Naive thymus-derived CD4-positive, alpha-beta T cell (primary cell): ENCODE measurements at places on chromosomes 3 and 15.

- peaks cover 12% of the 10 kb centered on the region for H3K4me1 ChIP-seq
- H3K4me3 ChIP-seq, result no peak overlapping the region
- DNase-seq, result no peak
- no peaks in the 10 kb centered on the region for H3K36me3 ChIP-seq
Observed at GRCh38 chr3:13543253-13543652, 5.7 kb upstream of the FBLN2 start.

DNA sequence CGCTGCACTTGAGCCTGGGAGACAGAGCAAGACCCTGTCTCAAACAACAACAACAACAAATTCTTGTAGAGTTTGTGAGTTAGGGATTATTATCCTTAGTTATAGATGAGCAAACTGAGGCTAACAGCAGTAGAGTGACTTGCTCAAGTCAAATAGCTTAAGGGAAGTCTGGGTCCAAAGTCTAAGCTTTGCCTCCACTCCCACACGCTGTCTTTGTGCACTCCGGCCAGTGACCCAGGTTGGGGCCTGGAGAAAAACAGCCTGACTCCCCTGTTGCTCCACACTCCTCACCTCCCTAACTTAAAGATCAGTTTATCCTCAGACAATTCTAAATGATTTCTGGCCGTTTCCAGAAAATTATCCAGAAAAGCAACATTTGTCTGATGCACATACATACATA lies 9.2 kb upstream of the SIN3A start:
- no peak for DNase-seq
- no peak overlapping the region for H3K27ac ChIP-seq
- no peaks in the 10 kb centered on the region for H3K27me3 ChIP-seq
- no peak overlapping the region for H3K4me3 ChIP-seq
- H3K36me3 ChIP-seq, result no peaks in the 10 kb centered on the region

DNA sequence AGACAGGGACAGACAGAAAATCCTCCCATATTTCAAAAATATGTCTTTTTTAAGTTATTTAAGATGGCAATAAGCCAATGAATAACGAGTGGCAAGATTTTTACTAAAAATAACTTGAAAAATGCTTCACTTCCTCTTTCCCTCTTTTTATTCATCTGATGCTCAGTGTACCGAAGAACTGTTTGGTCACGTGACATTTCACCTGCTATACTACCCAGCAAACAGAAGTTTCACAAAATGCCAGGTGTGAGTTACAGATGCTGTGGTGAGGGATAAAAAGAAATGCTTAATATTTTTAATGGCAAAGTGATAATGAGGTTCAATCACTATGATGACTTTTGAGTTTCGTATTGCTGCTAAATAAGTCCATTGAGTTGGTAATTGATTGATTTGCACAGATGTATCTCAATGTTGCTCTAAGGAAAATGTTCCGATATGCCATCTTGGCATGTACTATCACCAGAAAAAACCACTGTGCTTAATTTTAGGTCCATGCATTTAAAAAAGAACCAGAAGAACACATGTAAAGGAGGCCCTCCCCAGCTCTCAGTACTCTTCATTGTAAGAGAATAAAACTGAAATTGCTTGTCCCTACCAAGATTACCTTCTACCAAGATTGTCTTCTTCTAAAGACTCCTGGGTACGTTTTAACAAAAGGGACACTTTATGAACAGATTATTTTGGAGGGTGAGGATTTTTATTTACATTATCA lies 26.0 kb upstream of the SEC62 start:
- H3K36me3 ChIP-seq, result no peaks in the 10 kb centered on the region
- no peaks in the 10 kb centered on the region for H3K27me3 ChIP-seq

DNA sequence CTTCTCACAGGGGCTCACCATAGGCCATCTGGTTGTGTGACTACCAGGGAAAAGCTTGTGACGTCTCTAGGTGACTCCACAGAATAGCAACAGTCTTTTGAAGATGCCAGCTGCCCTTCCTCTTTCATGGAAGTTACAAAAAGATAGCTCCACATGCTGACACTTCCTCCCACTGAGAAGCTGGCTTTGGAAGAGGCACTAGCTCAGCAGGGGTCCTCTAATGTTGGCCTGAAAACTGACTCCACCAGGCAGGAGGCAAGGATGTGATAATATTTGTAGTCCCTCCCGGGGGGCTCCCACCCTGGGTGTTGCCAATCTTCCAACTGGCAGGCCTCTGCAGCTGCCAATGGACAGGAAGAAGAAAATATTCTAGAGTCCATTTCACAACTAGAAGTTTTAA lies 343.5 kb downstream of the NEK10 start:
- DNase-seq, result no peak
- no peaks in the 10 kb centered on the region for H3K4me1 ChIP-seq
- H3K36me3 ChIP-seq, result no peaks in the 10 kb centered on the region
- H3K4me3 ChIP-seq, result no peak overlapping the region
- H3K27ac ChIP-seq, result no peak overlapping the region

GRCh38 chr3:10505050-10505790 lies at the start of gene ATP2B2:
ATP2B2 (minus strand) TSS chr3:10505586; CDS start chr3:10449543, 56,043 bp downstream.
- H3K27me3 ChIP-seq, result no peaks in the 10 kb centered on the region
- no peaks in the 10 kb centered on the region for H3K4me1 ChIP-seq
- H3K36me3 ChIP-seq, result no peaks in the 10 kb centered on the region
- DNase-seq, result peak; percentile 2

- no peak overlapping the region for H3K27ac ChIP-seq
- no peak for DNase-seq
- no peaks in the 10 kb centered on the region for H3K27me3 ChIP-seq
- H3K4me1 ChIP-seq, result no peaks in the 10 kb centered on the region
- no peak overlapping the region for H3K4me3 ChIP-seq
Observed at GRCh38 chr3:70606018-70606417, 293.6 kb upstream of the MDFIC2 start.

DNA sequence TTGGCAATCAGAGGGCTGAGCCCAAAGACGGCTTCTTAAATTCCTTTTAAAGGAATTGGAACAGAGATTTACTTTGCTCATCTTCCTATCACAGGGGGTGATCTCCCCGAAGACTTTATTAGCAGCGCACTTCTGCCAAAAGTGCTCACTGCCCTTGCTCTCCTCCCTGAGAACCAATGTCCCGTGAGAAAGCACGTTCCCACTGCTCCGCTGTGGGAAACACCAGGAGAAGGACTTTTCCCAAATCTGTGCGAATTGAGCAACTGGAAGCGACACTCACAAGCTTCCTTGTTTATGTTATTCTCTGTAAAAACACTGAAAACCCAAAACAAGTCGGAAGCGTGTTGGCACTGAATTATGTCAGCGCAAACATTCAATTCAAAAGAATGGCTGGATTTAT lies 670.8 kb upstream of the NR2F2 start:
- no peaks in the 10 kb centered on the region for H3K4me1 ChIP-seq
- H3K36me3 ChIP-seq, result no peaks in the 10 kb centered on the region
- H3K4me3 ChIP-seq, result no peak overlapping the region
- H3K27ac ChIP-seq, result no peak overlapping the region
- no peak for DNase-seq

DNA sequence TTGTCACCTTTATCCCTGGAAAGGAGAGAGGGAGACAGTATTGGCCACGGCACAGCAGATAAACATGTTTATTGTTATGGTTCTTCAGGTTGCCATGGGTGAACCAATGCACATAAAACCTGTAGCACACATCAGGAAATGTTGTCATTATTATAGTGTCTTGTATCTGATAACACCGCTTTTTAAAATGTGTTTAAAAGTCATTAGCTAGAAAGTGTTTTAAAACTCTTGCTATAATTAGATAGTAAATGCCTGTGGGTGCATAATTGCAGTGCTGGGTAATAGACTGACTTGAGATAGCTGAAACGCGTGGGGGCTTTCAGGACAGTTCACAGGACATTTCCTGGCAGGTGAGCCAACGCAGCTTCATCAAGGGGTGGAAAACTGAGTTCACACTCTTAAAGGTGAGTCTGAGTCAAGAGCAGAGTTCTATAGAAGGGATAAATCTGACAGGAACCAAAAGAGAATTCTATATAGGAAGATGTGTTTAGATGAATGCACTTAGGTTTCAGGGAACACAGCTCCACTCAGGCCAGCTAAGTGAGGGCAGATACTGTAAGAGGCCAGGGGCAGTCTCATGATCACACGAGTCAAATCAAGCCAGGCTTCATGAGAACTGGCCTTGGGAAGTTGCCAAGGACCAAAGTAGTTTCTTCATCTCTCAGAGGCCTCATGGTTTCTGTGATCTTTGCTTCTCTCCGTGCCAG lies 35.6 kb upstream of the PPP4R2 start:
- H3K27ac ChIP-seq, result no peak overlapping the region
- H3K36me3 ChIP-seq, result no peaks in the 10 kb centered on the region
- no peak for DNase-seq
- no peak overlapping the region for H3K4me3 ChIP-seq
- H3K4me1 ChIP-seq, result peaks cover 13% of the 10 kb centered on the region
- H3K27me3 ChIP-seq, result no peaks in the 10 kb centered on the region

DNA sequence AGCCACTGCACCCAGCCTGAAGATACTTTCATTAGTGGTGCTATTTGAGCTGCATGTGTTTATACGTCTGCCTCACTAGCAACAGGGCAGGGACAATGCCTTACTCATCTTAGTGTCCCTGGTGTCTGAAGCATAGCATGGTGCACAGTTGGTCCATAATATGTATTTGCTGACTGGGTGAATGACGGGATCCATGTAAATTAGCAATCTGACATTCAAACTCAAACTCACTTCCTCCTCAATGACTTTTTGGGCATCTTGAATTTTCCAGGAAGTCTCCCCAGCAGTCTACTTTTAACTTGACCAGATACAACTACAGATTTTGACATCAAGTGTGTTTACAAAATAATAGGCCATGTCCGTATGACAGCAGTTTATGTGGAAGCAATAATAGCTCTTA lies 3.0 kb upstream of the LDHAL6B start:
- DNase-seq, result no peak
- no peaks in the 10 kb centered on the region for H3K36me3 ChIP-seq
- no peak overlapping the region for H3K27ac ChIP-seq
- H3K4me1 ChIP-seq, result no peaks in the 10 kb centered on the region
